ENCODE measurements at places on chromosomes 1 and 21.

DNA sequence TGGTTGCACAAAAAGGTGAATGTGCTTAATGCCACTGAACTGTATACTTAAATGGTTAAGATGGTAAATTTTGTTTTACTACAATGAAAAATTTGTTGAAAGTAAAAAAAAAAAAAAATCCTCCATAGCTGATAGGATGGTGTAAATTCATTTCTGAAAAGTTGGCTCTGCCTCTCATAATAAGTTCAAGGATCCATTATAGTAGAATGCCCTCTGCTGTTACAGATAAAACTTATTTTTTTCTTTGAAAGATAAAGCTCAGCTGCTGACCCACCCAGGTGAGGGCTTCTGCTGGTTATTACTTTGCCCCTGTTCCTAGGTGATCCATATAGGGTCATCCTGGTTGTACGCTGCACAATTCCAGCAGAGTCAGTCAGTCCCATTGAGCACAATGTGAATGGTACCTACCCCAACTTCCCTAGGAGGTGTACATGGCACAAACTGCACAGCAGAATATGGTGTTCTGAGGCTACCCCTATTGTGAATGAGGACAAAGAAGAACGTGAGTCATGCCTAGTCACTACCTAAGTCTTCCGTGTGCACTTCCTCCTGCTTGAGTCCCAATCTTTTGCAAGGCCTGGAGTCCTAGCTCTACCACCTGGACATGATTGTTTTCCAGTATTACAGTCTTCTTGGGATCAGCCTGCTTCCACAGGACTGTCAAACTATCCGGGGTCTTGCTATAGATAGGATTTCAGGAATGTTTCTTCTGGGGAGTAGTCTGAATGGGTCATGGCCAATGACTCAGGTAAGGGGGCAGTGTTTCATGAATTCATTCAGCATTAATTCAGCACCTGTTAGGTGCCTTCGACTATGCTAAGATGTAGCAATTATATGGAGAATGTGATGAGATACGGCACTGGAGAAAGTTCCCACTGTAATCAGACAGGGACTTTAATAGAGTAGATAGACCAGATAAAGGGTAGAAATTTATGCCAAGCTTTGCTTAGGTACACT is 20.8 kb upstream of the CD5L start:
- no peak for DNase-seq
- H3K4me1 ChIP-seq, result no peaks in the 10 kb centered on the region
- H3K36me3 ChIP-seq, result no peaks in the 10 kb centered on the region
- H3K27ac ChIP-seq, result no peak overlapping the region
- peaks cover 4% of the 10 kb centered on the region for H3K27me3 ChIP-seq

DNA sequence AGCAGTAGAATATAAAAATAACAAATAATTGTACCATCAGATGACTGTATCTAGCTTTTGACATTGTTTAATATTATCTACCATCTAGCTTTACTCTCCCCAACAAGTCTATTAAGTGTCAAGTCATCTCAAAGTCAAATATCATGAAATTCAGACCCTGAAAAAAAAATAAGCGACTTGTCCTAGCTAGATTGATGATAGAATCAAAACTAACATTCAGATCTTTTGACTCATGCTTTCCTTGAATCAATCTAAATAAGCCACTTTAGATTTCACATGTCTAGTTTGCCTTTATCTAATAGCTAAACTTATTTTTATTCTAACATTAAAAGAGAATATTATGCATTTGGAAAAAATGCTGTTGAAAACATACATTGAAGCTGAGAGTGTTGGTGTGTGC is 35.4 kb downstream of the CRB1 start:
- H3K4me3 ChIP-seq, result no peak overlapping the region
- DNase-seq, result no peak
- no peaks in the 10 kb centered on the region for H3K4me1 ChIP-seq
- H3K27ac ChIP-seq, result no peak overlapping the region
- no peaks in the 10 kb centered on the region for H3K36me3 ChIP-seq
- H3K27me3 ChIP-seq, result peaks cover 3% of the 10 kb centered on the region

GRCh38 chr1:64616039-64616438 is 128.8 kb upstream of the RAVER2 start:
- no peak overlapping the region for H3K4me3 ChIP-seq
- no peak for DNase-seq
- H3K4me1 ChIP-seq, result no peaks in the 10 kb centered on the region
- H3K27me3 ChIP-seq, result peaks cover 16% of the 10 kb centered on the region
- no peak overlapping the region for H3K27ac ChIP-seq

DNA sequence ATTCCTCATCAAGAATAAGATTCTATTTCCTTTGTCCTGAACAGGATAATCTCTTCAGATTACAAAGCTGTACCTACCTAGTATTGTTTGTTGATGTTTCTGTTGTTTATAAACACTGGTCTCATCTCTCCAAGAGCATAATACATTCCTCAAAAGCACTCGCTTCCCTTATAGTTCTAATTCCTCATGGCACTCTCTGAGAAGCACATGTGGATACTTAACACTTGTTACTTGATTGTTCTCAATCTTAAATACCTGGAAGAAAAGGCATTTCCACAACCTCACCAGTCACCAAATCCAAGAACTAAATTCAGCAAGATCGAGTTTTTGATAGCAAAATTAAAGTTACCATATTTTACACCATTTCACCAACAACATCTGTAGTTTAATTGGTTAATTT is 145.9 kb upstream of the DUSP10 start:
- H3K27ac ChIP-seq, result no peak overlapping the region
- no peak overlapping the region for H3K4me3 ChIP-seq
- DNase-seq, result no peak
- no peaks in the 10 kb centered on the region for H3K4me1 ChIP-seq
- H3K36me3 ChIP-seq, result no peaks in the 10 kb centered on the region

- no peak for DNase-seq
- H3K4me3 ChIP-seq, result no peak overlapping the region
- no peak overlapping the region for H3K27ac ChIP-seq
- H3K27me3 ChIP-seq, result no peaks in the 10 kb centered on the region
- H3K4me1 ChIP-seq, result no peaks in the 10 kb centered on the region
- H3K36me3 ChIP-seq, result no peaks in the 10 kb centered on the region
These were observed 831.1 kb upstream of the NCAM2 start for GRCh38 chr21:20167059-20167458.

GRCh38 chr1:3159121-3159520 is 90.1 kb downstream of the PRDM16 start:
- no peaks in the 10 kb centered on the region for H3K36me3 ChIP-seq
- no peaks in the 10 kb centered on the region for H3K4me1 ChIP-seq
- H3K27ac ChIP-seq, result no peak overlapping the region
- H3K27me3 ChIP-seq, result peaks cover 17% of the 10 kb centered on the region

DNA sequence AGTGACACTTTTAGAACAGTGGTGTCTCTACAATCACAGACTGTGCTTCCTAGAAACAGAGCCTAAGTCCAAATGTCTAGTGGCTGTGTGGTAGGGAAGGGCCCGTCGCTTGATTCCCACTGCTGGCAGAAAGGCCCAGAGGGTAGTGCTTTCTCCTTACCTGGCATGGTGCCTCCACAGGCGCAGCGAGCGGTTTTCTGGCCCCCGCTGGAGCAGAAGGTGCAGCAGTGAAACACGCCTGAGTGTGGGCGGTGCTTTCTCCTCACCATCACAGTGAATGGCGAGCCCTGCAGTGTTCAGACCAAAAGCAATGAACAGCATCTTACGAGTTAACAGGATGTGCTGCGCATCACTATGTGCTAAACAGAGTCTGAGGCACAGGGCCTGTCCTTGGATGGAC is 8.3 kb downstream of the TRIM45 start:
- no peak for DNase-seq
- H3K4me1 ChIP-seq, result peaks cover 13% of the 10 kb centered on the region
- no peak overlapping the region for H3K4me3 ChIP-seq
- H3K27me3 ChIP-seq, result no peaks in the 10 kb centered on the region
- peaks cover 3% of the 10 kb centered on the region for H3K36me3 ChIP-seq
- no peak overlapping the region for H3K27ac ChIP-seq

DNA sequence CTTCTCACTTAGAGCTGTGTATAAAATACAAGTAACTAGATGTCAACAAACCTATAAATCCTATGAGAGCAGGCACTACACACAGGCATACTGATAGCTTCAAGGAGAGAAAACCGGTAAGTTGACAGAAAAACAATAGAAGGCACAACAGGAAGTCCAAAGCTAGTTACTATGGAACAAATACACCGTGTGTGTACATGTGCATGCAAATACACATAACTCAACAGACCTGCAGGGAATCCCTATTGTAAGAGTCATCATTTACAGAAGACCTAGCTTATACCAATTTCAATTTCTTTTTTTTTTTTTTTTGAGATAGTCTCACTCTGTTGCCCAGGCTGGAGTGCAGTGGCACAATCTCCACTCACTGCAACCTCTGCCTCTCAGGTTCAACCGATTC is 26.3 kb downstream of the JAK1 start:
- no peak for DNase-seq
- peaks cover 14% of the 10 kb centered on the region for H3K4me1 ChIP-seq
- H3K36me3 ChIP-seq, result peaks cover 24% of the 10 kb centered on the region
- H3K27me3 ChIP-seq, result no peaks in the 10 kb centered on the region

DNA sequence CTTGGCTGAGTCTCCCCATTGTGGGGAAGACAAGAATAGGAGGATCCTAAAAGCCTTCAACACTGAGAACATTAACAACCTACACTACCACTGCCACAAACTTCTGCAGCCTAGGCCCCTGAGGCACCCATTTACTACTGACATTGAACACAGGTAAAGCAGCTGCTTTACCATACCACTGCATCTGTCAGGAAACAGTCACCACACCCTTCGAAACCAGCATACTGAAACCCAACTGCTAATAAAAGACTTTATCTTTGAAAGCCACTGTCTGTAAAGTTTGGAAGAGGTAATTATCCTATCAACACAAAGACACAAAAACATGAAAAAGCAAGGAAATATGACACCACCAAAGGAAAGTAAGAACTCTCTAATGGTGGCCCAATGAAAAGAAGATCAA is 7.4 kb downstream of the IFNAR1 start:
- peak; percentile 32 for DNase-seq
- peak overlapping the region; percentile 73 for H3K27ac ChIP-seq
- H3K27me3 ChIP-seq, result no peaks in the 10 kb centered on the region
- H3K4me1 ChIP-seq, result peaks cover 46% of the 10 kb centered on the region
- peaks cover 47% of the 10 kb centered on the region for H3K36me3 ChIP-seq

- no peaks in the 10 kb centered on the region for H3K36me3 ChIP-seq
- DNase-seq, result no peak
- H3K4me3 ChIP-seq, result no peak overlapping the region
- H3K4me1 ChIP-seq, result no peaks in the 10 kb centered on the region
These were observed 10.2 kb upstream of the DMRTB1 start for GRCh38 chr1:53449021-53449420.

GRCh38 chr21:28704746-28705145 is 287.9 kb downstream of the LTN1 start:
- peaks cover 7% of the 10 kb centered on the region for H3K36me3 ChIP-seq
- H3K4me3 ChIP-seq, result no peak overlapping the region
- no peaks in the 10 kb centered on the region for H3K27me3 ChIP-seq
- H3K4me1 ChIP-seq, result no peaks in the 10 kb centered on the region

DNA sequence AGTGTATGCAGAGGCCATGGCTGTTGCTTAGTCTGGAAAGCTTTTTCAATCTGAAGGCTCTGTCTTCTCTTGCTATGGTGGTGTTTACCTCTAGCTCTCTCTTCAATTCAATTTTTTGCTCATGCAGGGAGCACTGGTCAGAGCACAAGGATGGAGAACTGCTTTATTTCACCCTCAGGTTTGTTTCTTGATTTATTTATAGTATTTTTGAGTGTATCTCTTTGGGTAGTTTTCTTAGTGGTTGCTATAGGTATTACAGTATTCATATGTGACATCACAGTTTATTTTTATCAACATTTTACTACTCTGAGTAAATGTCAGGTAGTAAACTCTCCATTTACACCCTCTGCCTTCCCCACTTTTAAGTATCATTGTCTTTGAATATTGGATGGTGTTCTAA is 147.9 kb downstream of the RASAL2 start:
- no peaks in the 10 kb centered on the region for H3K36me3 ChIP-seq
- H3K27ac ChIP-seq, result no peak overlapping the region

- H3K27me3 ChIP-seq, result peaks cover 15% of the 10 kb centered on the region
- H3K27ac ChIP-seq, result no peak overlapping the region
- H3K4me1 ChIP-seq, result no peaks in the 10 kb centered on the region
- H3K4me3 ChIP-seq, result no peak overlapping the region
These were observed 167.2 kb upstream of the ATP1B1 start for GRCh38 chr1:168939110-168939946.

DNA sequence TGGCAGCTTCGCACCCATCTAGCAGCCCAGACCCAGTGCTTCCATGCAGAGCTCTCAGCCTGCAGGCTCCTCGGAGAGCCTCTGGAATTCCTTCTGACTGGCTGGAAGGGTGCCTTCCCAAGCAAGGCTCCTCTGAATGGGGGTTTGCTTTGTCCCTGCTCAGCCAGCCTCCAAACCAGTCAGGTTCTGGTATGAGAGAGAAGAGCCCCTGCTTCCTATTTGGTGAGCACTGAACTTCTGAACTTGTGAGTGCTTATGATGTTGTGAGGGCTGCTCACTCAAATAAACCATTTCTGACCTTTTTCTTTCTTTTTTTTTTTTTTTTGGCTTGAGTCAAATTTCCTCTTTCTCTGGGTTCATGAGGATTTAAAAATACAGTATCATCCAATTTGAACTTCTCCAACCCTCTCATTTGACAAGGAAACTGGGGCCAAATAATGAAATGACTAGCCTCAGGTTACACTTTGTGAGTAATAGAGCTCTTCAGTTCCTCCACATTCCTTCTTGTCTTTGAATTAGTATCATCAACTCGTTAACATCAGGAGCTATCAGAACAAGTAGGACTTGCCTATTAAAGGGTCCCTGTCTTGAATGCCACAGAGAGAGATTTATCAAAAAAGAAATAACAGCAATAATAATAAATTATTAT is 39.6 kb downstream of the GFI1 start:
- H3K27me3 ChIP-seq, result no peaks in the 10 kb centered on the region
- no peak for DNase-seq
- no peak overlapping the region for H3K27ac ChIP-seq
- peaks cover 10% of the 10 kb centered on the region for H3K4me1 ChIP-seq
- H3K4me3 ChIP-seq, result no peak overlapping the region

GRCh38 chr1:210372931-210373627 is 44.4 kb downstream of the HHAT start:
- peaks cover 8% of the 10 kb centered on the region for H3K27me3 ChIP-seq
- DNase-seq, result no peak
- peak overlapping the region; percentile 72 for H3K27ac ChIP-seq
- H3K4me3 ChIP-seq, result no peak overlapping the region
- no peaks in the 10 kb centered on the region for H3K36me3 ChIP-seq
- H3K4me1 ChIP-seq, result peaks cover 19% of the 10 kb centered on the region

DNA sequence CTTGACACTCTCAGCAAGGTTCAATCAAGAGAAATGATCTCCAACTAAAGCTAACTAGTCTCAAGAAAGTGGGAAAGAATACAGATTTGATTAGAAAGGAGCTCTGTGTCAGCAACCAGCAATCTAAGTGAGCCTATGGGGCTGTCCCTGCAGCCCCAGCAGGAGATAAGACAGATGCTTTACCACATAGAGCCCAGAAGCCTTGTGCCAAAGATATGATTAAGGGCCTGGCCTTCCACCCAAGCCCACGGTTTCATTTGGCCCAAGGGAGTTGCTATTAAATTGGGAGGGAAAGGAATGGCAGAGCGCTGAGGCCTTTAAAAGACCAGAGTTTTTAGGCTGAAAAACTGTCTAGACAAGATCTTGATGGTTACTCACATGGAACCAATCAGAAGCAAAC is 74.8 kb downstream of the HLCS start:
- H3K4me1 ChIP-seq, result no peaks in the 10 kb centered on the region
- peaks cover 23% of the 10 kb centered on the region for H3K36me3 ChIP-seq
- no peak for DNase-seq
- no peak overlapping the region for H3K27ac ChIP-seq
